ENCODE measurements at places on chromosomes 7 and 10.

DNA sequence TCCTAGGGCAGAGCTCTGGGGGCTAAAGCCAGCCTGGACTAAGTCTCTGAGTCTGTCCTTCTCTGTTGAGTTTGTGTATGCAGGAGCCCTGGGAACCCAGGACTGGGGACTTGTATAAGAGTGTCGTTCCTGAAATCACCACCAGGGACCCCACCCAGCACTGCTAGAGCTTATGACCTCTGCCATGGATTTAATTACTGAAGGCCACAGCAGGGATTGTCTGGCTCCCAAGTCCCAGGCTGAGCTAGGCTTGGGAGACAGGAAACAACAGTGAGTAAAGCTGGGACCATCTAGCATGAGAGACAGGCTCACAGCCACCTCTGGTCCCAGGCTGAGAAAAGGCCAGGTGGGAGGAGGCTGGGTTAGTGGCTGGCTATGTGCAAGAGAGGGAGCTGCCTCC, 1.4 kb upstream of the TSPAN15 start:
- peak; percentile 32 for DNase-seq

- DNase-seq, result no peak
Measured at GRCh38 chr7:142889816-142890215, 4.3 kb upstream of the TRPV6 start.

DNA sequence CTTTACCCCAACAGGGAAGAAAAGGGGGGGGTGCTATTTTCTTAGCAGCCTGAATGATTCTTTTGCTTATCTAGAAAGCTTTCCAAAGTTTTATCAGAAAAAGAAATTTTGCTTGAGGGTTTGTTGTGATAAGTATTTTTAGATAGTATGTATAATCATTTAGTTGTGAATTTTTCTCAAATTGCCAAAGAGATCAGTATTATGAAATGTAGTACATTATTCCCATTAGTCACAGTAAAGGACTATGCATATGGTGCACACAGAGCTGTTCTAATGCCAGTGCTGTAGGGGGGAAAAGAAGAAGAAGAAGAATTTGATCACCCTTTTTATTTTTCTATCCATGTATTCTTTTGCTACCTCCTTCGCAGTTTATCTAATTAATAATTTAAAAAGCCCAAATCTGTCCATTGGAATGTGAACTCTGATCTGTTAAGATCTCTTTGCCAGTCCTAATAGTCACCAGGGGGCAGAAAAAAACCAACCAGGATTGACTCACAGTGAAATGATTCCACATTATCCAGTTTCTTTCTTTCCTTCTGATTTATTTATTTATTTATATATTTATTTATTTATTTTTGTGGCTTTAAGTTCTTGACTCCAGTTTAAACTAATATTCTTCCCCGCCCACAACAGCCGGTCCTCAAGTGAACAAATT, 4.7 kb downstream of the RBM20 start:
- no peak for DNase-seq

- no peak for DNase-seq
Measured at GRCh38 chr7:55502858-55503440, 69.4 kb downstream of the VOPP1 start.

GRCh38 chr7:133904776-133905175, 222.4 kb upstream of the LRGUK start:
- DNase-seq, result no peak

GRCh38 chr10:93062514-93063143, 2.0 kb downstream of the CYP26C1 start:
- no peak for DNase-seq

DNA sequence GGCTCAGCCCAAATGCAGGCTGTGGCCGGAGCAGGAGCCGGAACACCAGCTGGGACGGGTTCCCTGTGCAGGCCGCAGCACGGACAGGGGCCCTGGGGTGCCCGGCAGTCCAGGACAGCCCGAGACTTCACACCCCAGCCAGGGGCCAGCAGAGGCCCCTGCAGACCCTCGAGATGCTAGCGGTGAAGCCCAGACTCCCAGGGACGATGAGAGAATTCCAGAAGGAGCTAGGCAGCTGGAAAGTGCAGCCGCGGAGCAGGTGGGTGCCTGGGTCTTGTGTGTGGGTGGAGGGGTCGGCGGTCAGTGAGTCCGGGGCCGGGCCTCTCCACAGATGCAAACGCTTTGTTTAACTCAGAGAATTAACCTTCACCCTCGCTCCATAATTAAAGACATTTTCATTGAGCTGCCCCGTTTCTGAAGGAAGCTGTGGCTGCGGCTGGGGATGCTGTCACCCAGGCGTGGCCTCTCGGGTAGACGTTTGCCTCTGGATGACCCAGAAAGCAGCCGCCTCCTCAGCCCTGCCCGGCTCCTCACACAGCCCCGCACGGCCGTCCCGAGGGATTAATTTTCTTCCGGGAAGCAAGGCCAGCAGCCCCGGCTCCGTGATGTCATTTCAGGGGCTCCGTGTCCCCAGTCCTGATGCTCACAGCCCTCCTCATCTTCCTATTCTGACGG, 26.5 kb downstream of the KNDC1 start:
- no peak for DNase-seq

DNA sequence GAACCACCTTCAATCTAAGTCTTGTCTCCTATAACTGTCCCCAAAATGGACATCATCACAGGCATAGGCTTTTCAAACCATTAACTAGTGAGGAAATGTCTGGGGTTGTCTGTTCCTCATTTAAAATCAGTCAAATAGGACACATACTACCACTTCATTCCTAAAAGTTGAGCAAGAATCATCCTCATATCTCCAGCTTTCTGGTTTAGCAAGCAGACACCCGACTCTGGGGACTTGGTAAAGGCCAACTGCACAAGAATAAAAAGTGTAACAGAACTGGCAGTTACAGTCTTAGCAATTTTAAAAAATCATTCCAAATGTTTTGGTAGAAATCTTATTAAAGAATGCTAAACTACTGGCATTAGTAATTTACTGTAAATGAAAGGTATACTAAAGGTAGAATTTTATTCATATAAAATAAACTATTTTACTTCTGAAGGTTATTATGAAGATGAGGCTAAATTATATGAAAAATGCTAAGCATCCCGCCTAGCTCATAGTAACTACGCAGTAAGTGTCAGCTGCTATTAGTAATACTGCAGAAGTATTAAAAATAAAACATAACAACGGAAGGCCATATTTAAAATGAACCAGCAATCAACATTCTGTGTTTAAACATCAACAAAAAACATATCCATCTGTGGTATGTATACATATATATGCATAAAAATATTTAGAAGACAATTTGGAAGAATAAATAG, 60.8 kb downstream of the ZNF438 start:
- DNase-seq, result no peak

- DNase-seq, result no peak
Measured at GRCh38 chr7:26620352-26620751, 244.0 kb downstream of the SKAP2 start.

DNA sequence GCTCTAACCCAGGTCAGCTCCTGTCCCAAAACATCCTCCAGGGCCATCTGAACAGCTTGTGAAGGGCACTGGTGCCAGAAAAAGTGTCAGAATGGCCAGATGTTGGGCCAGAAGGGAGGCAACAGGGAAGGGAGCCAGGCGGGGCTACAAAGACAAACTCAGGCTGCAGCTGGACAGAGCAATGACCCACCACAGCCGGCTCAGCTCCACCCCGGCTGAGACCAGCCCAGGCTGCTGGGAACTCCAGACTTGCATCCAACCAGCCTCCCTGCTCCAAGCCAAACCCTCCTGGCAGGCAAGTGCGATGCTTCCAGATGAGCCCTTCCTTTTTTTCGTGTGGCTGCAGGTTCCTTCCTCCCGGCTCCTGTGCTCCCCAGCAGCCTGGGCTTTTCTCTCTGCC, 466.9 kb downstream of the PTPRN2 start:
- DNase-seq, result no peak

GRCh38 chr10:121713486-121713885, 115.2 kb upstream of the FGFR2 start:
- no peak for DNase-seq

DNA sequence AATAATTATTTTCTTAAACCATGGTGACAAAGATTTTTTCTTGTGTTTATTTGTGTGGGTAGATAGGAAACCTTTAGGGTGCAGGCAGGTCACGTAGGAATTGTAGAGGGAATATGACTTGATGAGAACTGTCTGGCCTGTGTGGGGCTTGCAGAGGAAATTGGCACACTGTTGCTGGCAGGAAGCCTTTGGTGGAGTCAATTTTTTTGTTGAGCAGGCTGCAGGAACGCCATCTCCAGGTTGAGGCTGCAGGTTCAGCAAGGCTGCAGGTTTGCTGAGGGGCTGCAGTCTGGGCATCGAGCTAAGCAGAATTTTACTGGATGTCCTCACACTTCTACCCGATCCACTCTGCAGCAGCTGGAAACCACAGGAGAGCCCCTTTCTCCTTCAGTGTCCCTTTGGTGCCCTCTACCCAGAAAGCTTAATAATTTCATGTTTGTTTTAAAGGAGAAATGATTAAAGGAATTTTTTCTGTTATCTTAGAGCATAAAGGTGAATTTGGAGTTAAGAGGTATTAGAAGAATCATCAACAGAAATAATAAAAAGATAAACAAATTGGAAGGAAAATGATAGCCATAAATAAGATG, 37.0 kb downstream of the TBC1D12 start:
- DNase-seq, result no peak

GRCh38 chr10:125661941-125662515, 20.9 kb downstream of the TEX36 start:
- no peak for DNase-seq

DNA sequence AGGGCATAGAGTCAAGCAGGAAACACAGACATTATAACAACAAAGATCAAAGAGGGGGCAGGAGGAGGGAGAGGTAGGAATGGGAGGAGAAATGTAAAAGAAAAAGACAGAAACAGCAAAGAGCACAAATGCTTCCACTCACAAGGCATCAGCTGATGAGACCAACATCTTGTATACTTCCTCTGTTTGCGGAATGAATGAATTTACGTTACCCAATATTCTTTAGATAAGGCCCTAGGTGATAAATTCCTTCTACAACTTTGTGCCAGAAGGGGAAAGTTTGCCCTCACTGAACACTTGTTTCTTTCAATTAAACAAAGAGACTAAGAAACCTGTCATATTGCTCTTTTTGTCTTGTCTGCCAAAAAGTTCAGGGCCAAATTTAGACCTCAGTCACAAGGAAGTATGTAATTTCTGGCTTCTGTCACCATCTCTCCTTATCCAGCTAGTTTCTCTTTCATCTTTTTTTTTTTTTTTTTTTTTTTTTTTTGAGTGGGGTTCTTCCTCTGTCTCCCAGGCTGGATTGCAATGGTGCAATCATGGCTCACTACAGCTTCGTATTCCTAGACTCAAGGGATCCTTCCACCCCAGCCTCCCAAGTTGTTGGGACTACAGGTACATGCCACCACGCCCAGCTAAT, 116.4 kb upstream of the NANOS1 start:
- no peak for DNase-seq

DNA sequence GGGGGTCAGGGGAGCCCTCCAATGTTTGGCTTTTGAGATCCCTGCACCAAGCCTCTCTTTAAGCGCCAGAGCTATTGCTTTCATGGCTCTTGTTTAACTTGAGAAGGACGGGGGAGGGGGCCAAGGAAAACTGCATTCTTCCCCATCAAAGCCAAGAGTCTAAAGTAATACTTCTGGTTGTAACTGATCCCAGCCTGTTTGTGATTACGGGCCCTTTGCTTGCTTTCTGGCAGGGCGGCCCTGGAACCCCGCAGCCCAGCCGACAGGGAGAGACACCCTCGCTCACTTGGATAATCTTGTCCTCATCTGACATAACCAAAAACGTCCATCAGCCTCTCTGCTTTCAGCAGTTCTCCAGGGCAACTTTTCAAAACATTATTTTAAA, 154.7 kb downstream of the NEURL1 start:
- DNase-seq, result no peak

GRCh38 chr10:11143242-11143641, 125.6 kb downstream of the CELF2 start:
- DNase-seq, result no peak

- no peak for DNase-seq
Measured at GRCh38 chr7:2990949-2991470, 52.7 kb downstream of the CARD11 start.

GRCh38 chr10:69731184-69731583, 70.5 kb upstream of the COL13A1 start:
- DNase-seq, result no peak

DNA sequence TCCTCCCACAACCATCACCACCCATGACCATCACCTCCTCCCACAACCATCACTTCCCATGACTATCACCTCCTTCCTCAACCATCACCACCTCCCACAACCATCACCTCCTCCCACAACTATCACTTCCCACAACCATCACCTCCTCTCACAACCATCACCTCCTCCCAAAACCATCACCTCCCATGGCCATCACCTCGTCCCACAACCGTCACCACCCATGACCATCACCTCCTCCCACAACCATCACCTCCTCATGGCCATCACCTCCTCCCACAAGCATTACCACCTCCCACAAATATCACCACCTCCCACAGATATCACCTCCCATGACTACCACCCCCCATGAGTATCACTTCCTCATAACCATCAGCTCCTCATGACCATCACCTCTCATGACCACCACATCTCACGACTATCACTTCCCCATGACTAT, 52.2 kb downstream of the PDGFA start:
- no peak for DNase-seq

GRCh38 chr10:69684020-69684980, 54.3 kb downstream of the FAM241B start:
- DNase-seq, result no peak

DNA sequence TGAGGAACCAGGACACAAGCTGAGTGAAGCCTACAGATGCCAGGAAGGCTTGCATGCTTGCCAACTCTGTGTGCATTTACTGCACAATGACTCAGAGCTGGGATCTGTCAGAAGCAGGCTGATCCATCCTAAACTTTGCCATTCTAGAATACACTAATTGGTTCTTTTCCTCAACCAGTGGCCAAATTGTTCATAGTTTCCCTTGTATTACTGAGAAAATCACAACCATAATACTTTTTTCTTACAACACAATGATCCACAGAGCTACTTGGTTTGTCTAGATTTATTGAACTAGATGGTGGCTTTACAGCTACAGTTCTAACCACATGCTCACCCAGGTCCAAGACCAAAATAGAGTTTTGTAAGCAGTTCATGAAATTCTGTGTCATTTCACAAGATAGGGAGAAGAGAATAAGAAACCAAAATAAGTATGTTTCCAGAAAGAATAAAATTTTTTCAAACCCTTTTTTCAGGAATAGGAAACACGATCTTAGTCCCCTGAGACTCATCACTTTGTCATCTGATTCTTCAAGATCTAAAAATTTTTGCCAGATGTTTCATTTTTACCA, 21.0 kb upstream of the LRRC17 start:
- no peak for DNase-seq

DNA sequence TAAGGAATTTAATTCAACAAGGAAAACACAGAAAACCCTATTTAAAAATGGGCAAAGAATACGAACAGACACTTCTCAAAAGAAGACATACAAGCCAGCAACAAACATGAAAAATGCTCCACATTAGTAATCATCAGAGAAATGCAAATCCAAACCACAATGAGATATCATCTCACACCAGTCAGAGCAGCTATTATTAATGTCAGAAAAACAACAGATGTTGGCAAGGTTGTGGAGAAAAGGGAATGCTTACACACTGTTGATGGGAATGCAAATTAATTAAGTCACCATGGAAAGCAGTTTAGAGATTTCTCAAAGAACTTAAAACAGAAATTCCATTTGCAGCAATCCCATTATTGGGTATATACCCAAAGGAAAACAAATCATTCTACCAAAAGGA, 55.2 kb downstream of the GCC1 start:
- DNase-seq, result no peak
